Cardiac atrium fibroblast (primary cell): ENCODE measurements at places on chromosomes 1 and 21. TPM values are rescaled to one million over a fixed set of nuclear protein-coding genes. Genes with fewer than 3 reads are reported as not detected.

Gene TMEM50A
- 123 and 142 TPM in 2 replicates for total RNA-seq

Gene C8B
- not detected in 2 replicates for total RNA-seq

Gene CHIA
- total RNA-seq = not detected in 2 replicates

Gene CLCNKA
- not detected in 2 replicates for total RNA-seq

Gene ZNF281
- total RNA-seq = 11.3 and 14.8 TPM in 2 replicates

Gene NEK2
- total RNA-seq = 3.1 and 4.4 TPM in 2 replicates

Gene GSTM5
- total RNA-seq = 0.49 TPM in 1 of 2 replicates, not detected in the other

Gene HRNR
- total RNA-seq = not detected in 2 replicates

Gene PLA2G5
- total RNA-seq = 15.9 and 35.0 TPM in 2 replicates

Gene PIK3R3
- total RNA-seq = 0.18 and 1.8 TPM in 2 replicates

Gene ZNF648
- total RNA-seq = not detected in 2 replicates

Gene MXRA8
- 121 and 139 TPM in 2 replicates for total RNA-seq

Gene CFAP298
- total RNA-seq = 18.0 and 23.6 TPM in 2 replicates

Gene FMO2
- total RNA-seq = 58.6 and 71.5 TPM in 2 replicates

Gene TRIM67
- total RNA-seq = not detected in 2 replicates

Gene NEGR1
- total RNA-seq = 6.6 and 7.2 TPM in 2 replicates

Gene CELA3B
- total RNA-seq = not detected in 2 replicates

Gene TMEM63A
- 12.6 and 18.4 TPM in 2 replicates for total RNA-seq

Gene KCNJ9
- total RNA-seq = not detected in 2 replicates

Gene SAMD11
- total RNA-seq = 8.5 and 21.4 TPM in 2 replicates

Gene CTSS
- total RNA-seq = 2.0 and 3.1 TPM in 2 replicates

Gene HPDL
- 1.4 and 1.9 TPM in 2 replicates for total RNA-seq

Gene GBP3
- 16.5 and 20.9 TPM in 2 replicates for total RNA-seq

Gene ANKRD65
- 2.2 TPM in 1 of 2 replicates, not detected in the other for total RNA-seq

Gene HEYL
- 2.5 and 8.6 TPM in 2 replicates for total RNA-seq

Gene CLDN17
- total RNA-seq = not detected in 2 replicates

Gene C1orf94
- not detected in 2 replicates for total RNA-seq

Gene ASAP3
- 37.7 and 41.9 TPM in 2 replicates for total RNA-seq

Gene VWA5B1
- not detected in 2 replicates for total RNA-seq

Gene CGN
- total RNA-seq = under 0.01 TPM in 1 of 2 replicates, not detected in the other

Gene DENND2C
- total RNA-seq = 0.54 and 1.9 TPM in 2 replicates

Gene NBPF11
- total RNA-seq = 2.3 and 4.2 TPM in 2 replicates
